ENCODE measurements at places on chromosomes 16 and 17.
A peak's percentile ranks its signal among the peaks of the same experiment; 100 is the strongest.

DNA sequence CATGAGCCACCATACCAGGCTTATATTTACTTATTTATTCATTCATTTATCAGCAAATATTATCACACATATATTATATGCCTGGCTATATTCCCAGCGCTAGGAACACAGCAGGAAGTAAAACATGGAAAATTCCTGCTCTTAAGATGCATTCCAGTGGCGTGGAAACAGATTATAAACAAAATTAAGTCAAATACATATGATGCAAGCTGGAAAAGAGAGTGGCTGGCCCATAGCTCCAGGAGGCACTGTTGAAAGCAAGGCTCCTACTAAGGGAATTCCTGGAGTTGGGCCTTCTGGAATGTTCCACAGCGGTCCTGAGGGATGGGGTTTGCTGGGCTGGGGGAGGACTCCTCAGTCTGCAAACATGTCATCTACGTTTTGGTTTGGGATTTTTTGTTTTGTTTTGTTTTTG is 18.4 kb downstream of the ADCY9 start:
- no peak for DNase-seq

DNA sequence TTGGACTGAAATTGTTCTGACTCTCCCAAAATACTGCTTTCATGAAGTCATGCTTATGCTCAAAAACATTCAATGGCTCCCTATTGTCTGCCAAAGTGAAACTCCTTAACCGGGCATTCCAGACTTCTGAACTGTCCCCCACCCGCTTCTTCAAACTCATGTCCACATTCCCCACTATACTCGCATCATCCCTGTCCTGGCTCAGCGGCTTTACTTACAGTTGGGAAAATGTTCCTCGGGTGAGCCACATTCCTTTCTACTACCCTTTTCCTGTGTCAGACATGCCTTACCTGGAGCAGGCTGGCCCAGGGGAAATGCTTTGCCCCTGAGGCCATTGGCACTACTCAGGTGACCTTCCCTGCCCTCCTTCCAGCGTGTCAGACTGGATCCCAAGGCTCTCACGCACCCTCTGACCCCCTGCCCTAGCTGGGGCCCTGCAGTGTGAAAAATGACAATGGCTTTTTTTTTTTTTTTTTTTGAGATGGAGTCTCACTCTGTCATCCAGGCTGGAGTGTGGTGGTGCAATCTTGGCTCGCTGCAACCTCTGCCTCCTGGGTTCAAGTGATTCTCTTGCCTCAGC is 5.3 kb downstream of the CYGB start:
- DNase-seq: no peak

GRCh38 chr16:27118526-27118925 is 51.8 kb downstream of the C16orf82 start:
- no peak for DNase-seq

- DNase-seq: peak; percentile 72
Observed at GRCh38 chr17:48439875-48440505, 10.0 kb upstream of the SKAP1 start.

- DNase-seq: no peak
Observed at GRCh38 chr17:9211133-9211765, 189.9 kb downstream of the NTN1 start.

DNA sequence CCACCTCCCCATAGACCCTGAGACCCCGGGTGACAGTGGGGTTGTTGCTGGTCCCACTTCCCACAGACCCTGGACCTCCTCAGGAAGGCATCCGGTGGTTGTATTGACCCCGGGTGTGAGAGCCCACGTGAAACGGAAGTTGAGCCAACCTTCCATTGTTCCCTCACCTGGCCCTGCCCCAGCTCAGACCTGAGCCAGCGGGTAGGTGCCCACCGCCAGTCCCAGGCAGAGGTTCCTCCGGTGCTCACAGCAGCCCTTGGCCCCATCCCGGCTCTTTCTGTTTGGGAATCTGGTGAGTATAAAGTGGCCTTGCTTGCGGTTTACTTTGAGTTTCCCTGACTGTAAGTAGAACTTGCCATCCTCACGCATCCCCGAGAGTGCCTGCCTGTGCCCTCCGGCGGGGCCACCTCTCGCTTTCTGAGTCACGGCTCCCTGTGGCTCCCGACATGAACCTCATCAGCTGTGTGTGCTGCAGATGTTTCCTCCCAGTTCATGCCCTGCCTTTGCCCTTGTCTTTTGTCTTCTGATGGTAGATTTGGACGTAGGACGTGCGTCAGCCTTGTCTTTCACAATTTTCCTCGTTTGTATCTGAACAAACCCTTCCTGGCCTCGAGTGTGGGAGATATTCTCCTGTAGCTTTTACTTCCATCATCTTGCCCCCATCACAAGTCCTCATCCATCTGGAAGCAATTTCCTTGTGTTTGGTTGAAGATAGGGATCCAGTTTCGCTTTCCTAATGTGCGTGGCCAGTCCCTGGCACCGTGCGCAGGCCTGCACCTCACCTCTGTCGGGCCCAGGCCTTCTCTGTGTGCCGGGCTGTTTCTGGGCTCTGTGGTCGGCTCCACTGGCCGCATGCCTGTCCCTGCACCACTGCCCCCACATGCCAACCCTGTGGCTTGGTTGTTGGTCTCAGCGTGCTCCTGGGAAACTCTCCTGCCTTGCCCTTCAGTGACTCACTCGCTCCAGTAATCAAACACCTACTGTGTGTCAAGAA is 76.0 kb downstream of the METRNL start:
- DNase-seq: peak; percentile 54

All from activated CD8-positive, alpha-beta memory T cell treated with anti-CD3 and anti-CD28 coated beads for 24 hours (primary cell).